ENCODE measurements at places on chromosomes 1 and 21.

DNA sequence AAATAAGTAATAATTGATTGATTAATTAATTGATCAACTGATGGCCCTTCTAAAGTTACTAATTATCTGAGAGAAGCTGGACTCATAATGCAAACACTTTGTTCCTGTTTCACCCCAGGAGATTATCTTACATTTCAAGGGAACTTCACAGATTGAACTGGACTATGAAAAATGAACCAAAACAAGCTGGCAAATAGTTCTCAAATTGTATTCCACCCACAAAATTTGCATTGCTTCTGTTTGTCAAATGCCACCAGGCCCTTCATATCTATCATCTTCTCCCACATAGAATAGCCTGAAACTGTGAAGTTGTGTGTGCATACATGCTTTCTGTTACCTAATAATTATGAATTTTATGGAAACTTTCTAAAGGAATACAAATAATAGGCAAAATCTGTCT lies 104.0 kb downstream of the ZNF281 start:
- no peak for DNase-seq

DNA sequence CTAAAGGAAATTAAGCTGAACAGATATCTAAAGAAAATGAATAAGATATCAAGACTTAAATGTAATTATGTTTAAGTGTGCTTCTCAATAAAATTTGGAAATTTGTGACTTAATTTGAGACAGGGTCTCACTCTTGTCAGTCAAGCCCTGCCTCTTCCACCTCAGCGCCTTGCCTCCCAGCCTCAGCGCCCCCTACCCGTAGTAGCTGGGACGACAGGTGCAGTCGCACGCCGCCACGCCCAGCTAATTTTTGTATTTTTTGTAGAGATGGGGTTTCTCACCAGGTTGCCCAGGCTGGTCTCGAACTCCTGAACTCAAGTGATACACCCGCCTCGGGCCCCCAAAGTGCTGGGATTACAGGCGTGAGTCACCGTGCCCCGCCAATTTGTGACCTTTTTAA lies 117.0 kb downstream of the CLEC20A start:
- no peak for DNase-seq

DNA sequence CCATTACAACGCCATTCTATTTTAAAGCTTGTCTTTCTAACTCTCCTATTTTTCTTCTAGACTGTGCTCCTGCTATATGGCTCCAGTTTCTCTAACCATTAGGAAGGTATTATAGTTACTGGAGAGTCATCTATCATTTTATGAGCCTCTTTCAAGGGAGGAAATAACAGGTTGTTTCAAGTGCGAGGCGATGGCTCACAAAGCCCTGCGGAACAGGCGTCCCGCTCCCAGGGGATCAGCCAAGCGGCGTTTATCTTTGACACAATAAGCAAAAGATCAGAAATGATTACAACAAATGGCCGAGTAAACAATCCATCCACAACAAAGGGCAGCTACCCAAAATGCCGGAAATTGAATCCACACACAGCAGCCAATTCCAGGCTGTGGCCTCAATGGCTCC lies 249.5 kb upstream of the POU3F1 start:
- DNase-seq, result no peak

DNA sequence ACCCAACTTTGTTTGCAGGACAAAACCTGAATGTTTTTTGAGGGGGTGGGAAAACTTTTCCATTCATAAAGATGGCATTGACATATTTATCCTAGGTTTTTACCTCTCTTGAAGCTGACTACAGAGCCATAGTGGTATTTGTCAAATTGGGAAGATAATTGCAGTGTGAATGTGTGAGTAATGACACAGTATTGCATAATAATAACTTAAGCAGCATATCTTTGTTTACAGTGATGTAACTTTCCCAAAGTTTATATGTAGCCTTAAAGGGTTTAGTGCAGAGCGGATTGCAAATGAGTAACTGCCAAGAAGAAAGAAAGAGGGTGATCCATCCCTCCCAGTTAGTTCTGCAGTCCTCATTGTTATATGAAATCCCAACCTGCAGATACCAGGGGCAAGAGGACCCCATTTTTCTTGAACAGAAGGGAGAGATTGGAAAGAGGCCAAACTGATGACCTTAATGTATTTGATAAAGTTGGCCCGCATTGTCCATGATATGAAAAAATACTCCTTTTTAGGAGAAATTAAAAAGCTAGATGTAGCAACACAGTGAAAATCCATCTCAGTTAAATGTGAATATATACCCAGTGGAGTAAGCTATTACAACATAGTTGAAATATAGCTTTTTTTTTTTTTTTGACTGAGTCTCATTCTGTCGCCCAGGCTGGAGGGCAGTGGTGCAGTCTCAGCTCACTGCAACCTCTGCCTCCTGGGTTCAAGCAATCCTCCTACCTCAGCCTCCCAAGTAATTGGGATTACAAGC lies 23.7 kb upstream of the NFIA start:
- no peak for DNase-seq

GRCh38 chr1:98049370-98050135 lies 128.7 kb upstream of the DPYD start:
- no peak for DNase-seq

DNA sequence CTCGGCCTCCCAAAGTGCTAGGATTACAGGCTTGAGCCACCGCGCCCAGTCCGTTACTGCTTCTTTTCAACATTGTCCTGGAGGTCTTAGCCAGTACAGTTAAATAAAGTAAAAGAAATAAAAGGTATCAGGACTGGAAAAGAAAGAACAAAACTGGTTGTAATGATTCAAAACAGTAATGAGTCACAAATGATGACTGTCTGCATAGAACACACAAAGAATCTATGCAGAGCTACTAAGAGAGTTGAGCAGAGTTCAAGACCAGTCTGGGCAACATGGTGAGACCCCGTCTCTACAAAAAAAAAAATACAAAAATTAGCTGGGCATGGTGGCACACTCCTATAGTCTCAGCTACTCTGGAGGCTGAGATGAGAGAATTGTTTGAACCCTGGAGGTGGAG lies 23.4 kb downstream of the BCAR3 start:
- DNase-seq, result no peak
